Stimulated activated CD4-positive, alpha-beta T cell treated with anti-CD3 and anti-CD28 coated beads, Interleukin-1b, Interleukin-23, amount 100 ng/mL, for 4 hours (primary cell): ENCODE measurements at places on chromosomes 7 and 10.

DNA sequence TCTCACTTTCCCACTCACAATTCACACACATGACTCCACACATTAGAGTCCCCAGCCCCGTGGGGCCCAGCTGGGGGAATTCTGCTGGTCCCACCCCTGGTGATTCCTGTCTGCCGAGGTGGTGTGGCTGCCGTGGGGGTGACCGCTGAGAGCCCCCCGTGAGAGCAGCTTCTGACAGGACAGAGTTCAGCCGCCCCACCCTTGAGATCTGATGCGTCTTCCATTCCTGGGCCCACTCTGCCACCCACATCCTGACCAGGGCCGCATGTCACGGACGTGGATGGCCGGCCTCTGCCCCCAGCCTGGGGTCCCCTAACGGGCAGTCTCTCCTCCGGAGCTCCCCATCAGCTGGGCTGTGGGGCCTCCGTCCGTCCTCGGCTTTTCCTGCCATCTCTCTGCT, 240.1 kb upstream of the PITRM1 start:
- DNase-seq: no peak

DNA sequence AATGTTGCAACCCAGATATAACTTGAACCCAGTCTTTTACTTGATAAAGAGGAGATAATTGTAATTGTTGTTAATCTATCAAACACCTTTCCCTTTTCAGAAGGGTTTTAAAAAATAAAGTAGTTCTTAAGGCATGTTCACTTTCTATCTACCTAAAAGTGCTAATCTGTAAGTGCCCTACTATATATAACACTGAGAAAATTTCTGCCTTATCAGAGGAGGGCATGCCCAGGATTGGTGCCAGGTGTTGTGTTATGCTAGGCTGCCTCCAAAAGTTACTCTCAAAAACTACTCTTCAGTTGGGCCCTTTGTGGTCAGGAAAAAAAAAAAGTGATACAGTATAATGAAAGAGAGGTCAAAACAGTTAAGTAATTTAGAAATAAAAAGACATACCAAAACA, 36.3 kb downstream of the SMNDC1 start:
- no peak for DNase-seq

GRCh38 chr10:62511238-62511637, 137.1 kb downstream of the ZNF365 start:
- DNase-seq: no peak

- DNase-seq: no peak
Measured at GRCh38 chr10:126407831-126408230, 19.6 kb upstream of the ADAM12 start.

GRCh38 chr10:130179640-130180039, 43.4 kb downstream of the GLRX3 start:
- no peak for DNase-seq

DNA sequence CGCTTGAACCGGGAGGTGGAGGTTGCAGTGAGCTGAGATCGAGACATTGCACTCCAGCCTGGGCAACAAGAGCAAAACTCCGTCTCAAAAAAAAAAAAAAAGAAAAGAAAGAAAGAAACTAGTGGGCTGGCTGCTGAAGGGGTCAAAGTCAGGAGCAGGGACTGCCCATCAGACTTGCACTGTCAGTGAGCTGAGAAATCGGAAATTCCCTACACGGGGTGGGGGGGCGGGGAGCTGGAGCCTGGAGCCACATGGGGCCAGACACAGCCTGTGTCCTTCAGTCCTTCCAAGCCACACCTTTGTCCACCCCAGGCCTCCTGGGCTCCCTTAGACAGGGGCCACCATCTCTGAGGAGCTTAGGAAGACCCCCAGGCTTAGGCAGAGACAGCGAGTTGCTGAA, 34.5 kb downstream of the SRRM3 start:
- DNase-seq: no peak
